ENCODE measurements at places on chromosomes 1 and 21.

DNA sequence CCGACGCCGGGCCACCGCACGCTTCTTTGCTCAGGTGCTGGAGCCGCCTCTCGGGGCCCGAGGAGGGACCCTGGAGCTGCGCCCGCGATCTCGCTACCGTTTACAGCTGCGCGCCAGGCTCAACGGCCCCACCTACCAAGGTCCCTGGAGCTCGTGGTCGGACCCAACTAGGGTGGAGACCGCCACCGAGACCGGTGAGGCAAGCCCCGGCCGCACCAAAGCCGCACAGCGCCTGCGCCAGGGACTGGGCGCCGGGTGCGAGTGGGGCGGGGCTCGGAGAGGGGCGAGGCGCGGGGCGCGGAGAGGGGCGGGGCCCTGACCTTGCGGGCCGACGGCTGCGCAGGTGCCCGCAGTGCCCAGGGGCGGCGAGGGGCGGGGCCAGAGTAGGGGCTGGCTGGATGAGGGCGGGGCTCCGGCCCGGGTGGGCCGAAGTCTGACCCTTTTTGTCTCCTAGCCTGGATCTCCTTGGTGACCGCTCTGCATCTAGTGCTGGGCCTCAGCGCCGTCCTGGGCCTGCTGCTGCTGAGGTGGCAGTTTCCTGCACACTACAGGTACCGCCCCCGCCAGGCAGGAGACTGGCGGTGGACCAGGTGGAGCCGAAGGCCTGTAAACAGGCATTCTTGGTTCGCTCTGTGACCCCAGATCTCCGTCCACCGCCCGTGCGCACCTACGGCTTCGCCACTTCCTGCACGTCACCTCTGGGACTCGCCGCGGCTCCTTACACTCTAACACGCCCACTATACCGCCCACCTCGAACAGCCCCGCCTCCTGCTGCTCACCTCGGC is 9.8 kb upstream of the CDC20 start:
- peak; percentile 94 for DNase-seq

DNA sequence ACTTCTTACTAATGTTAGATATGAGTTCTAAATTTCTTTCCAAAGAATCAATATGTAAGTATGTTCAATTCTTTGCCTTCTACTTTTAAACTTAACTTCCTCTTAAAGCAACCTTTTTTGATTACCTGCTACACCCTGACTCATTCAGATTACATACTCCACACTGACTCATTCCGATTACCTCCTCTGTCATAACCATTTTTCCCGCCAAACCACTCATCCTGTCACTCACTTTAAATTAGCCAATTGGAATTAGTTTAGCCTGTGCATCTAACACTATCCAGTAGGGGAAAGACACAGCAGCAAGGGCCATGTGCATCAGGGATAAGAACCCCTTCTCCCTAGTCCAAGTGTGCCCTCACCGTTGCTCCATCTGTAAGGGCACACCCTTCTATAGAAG is 815.5 kb downstream of the BRINP3 start:
- no peak for DNase-seq

- no peak for DNase-seq
These were observed 20.6 kb downstream of the LUZP1 start for GRCh38 chr1:23148084-23148483.

- peak; percentile 51 for DNase-seq
These were observed 60.6 kb downstream of the PTPRC start for GRCh38 chr1:198699167-198700015.

- DNase-seq, result no peak
These were observed 11.1 kb downstream of the DIPK1A start for GRCh38 chr1:92949937-92950817.

DNA sequence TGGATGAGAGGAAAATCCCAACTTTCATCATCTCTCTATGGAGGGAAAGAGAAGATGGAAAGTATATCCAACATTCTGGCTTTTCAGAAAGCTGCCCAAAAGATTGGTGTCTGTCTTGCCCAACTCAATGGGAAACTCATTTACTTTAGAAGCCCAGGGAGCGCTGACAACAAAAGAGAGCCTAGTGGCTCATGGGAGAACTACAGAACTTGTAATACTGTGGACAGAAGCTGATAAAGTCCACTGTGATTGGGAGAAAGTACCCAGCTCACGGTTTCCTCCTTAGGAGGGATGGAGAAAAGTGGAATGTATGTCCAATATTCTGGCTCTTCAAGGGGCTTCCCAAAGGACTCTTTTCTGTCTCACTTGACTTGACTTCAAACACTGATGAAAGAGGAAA is 66.0 kb downstream of the RGS21 start:
- DNase-seq, result no peak

GRCh38 chr1:228045871-228046270 is 36.6 kb upstream of the ARF1 start:
- DNase-seq, result no peak

DNA sequence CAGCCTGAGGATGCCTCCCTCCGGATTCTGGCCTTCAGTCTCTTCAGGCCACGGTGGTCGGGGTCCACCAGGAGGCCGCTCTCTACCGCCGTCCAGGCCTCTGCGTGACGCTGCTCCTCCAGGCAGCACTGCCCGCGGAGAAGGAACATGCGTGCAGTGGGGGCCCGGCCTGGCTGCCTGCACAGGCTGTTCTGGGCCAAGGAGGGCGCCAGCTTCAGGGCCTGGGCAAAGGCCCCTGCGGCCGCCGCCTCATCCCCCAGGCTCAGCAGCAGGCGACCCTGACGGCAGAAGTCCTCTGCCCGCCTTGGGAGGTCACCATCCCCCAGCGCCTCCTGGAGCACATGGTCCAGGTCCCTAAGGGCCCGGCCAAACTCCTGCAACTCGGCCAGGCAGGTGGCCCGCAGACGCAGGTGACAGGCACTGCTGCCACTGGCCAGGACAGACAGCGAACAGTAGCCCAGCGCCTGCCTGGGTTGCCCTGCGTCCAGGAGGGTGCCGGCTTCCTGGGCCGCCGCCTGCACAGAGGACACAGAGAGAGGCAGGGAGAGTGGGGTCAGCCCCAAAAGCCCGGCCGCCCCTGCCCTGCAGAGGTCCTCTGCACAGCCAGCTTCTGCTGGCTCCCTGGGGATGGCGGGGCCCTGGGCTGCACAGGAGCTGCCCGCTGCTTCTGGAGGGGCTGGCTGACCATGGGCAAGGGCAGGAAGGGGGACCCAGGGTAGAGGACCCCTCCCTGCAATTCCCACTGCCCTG is 8.7 kb upstream of the MMEL1 start:
- no peak for DNase-seq

- no peak for DNase-seq
These were observed 79.5 kb upstream of the BACH1 start for GRCh38 chr21:29219165-29219770.

DNA sequence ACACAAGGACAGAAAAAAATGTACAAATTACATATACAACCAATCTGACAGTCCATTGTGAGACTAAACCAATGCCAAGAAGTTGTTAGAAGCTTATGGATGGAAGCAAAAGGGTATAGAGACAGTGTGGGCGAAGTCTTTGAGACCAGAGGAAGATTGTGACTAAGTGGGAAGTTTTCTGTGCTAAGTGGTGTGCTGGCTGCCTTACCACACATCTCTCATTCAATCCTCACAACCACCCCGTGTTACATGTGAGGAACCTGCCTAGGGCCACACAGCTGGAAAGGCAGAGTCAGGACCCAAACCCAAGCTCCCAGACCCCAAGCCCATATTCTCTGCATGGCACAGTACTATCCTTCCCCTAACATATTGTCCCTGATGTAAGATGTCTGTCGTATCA is 53.5 kb upstream of the DUSP10 start:
- DNase-seq, result no peak

DNA sequence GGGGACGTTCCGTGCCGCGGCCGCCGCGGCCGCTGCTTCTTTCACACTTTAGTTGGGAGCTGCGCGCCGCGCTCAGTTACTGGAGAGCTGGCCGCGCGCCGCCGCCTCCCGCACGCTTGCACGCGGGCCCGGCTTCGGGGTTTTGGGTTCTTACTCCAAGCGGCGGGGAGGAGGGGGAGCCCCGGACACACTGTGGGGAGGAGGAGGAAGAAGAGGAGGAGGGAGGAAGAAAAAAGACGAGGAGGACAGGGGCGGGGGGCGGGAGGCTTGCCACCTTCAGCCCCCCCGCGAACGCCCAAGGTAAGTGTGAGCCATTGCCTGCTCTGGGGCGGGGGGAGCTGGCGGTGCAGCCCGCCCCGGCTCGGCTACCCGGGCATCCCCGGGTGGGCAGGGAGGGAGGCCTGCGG is 243 bp downstream of the C1orf21 start:
- peak; percentile 30 for DNase-seq

DNA sequence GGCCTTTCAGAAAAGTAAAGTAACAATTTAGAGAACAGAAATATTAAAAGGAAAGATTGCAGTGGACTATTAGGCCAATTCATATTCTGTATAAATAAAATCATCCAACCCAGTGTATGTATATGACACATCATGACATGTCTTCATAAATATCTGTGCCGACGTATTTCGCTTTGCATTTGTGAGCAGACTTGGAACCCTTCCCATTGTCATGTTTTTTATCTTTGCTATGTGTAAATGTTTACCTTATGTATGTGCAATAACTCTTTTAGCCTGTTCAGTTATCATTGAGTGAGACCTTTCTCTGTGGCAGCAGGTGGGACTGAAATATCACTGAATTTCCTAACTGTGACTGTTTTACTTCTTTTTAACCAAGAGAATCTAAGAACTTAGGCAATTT is 58.0 kb upstream of the FAM3B start:
- DNase-seq, result no peak

DNA sequence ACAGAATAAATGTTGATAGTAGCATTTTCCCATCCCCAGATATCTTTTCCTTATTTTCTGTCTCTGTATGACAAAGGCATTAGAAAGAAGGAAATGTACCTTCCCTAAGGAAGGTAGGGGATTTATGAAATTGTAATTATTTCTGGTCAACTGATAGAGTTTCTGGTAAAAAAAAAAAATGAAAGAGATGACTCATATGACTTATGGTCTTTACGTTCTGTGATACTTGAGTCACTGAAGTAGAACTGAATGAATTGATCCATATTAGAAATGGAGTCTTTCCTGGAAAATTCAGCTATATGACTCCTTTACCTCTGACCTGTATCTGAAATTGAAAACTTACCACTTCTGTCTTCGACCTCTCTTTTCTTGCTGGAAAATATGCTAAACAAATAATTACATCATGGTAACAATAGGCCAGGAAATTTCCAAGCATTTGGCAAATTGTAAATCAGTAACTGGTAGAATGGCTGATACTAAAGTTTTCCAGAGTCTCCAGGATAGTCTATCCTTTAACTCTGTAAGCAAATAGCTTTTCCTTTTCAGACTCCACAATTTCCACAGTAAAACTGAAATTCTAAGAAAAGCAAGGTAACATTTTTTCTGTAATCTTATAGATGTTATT is 364.3 kb upstream of the PTBP2 start:
- peak; percentile 7 for DNase-seq

DNA sequence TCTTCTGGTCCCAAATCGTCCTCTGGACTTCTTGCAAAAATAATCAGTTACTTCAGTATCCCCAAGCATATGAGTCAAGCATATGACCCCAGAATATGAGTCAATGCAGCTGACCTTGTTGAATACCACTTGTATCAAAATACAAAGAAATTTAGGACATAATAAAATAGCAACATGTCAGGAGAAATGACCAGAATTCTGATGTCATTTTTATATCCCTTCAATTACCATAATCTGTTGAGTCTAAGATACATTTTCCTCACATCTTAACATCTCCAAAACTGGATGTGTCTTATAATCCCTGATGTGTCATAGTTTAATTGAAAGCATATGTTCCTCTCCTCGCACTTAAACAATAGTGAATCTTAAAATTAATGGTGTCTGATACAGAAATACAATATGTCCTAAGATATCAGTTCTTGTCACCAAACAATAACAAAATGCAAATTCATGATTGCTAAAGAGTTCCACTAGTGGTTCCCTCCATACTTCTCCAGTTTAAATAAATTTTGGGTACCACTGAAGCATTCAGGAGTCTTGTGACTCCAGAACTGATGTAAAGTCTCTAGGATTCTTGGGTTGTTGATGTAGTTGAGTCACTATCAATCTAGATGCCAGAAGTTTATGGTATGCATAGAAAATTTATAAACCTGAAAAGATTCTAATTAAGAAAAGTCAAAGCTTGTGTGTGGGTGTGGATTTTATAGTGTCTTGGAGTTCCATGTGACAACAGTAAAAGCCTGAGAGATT is 41.8 kb downstream of the KIFAP3 start:
- DNase-seq, result no peak

- no peak for DNase-seq
These were observed 50.0 kb upstream of the SLC19A1 start for GRCh38 chr21:45592208-45592619.

- DNase-seq, result no peak
These were observed 62.4 kb downstream of the PTPRC start for GRCh38 chr1:198701250-198701649.

DNA sequence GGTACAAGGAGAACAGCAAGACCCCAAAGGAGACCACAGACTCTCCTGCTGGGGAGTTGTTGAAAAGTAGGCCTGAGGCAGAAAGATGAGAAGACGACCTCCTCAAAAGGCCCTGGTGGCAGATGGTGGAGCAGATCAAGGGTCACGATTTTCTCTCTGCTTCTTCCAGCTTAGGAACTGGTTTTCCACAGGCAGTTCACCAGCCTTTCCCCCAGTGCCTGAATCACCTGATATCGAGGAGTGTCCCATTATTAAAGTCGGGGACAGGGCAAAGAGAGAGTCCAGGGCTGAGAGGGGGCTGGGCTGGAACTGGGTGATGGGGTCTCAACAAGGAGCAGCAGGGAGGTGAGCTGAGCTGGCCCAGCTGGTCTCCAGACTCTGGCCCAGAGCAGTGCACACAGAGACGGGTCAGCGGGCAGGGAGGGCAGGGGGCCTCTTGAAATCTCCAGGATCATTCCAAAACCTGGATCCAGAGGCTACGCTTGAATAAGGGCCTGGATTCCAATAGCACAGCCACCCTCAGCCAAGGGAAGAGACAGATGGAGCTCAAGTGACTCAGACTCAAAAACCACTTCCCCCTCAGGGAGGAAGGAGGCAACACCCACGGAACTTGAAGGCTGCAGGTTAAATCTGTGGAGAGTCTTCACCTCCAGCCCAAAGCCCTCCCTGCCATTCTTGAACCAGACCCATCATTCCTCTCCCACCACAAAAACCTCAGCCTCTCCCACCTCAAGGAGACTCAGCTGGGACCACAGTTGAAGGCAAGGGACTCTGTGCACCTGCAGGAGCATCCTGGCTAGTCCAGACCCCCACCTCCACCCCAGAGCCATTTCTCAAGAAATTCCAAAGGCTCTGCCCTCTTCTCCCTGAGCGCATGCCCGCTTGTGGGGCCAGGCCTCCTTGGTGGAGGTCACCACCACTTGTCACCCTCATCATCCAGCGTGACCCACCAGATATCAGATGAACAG is at the start of gene S100A5:
TSS of gene S100A5 (minus strand) at position 541 of the 968 bp plus-strand sequence. CDS start 743 bp downstream, outside the sequence.
- no peak for DNase-seq

Data from HuH-7 (cell line).